ENCODE measurements at places on chromosomes 11 and 22.

- DNase-seq: no peak
Measured at GRCh38 chr22:27670701-27671412, 130.7 kb downstream of the MN1 start.

GRCh38 chr11:128294001-128294670 lies 293.2 kb downstream of the ETS1 start:
- DNase-seq: no peak

DNA sequence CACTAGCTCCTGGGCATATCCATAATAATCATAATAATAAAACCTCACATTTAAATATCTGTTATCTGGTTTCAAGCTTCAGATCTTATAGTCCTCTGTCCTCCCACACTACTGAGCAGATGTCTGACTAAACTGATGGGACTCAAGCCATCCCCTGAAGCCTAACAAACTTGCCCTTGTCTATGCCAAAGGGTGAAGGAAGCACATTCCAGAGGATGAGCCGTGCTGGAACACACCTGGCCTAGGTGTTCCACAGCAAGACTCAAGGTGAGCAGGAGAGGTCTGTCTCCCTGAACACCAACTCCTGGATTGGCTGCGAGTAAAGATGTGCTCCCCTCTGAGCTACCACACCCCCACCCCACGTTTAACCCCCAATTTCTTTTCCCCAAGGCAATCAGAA lies 14.7 kb downstream of the SCUBE2 start:
- DNase-seq: no peak

DNA sequence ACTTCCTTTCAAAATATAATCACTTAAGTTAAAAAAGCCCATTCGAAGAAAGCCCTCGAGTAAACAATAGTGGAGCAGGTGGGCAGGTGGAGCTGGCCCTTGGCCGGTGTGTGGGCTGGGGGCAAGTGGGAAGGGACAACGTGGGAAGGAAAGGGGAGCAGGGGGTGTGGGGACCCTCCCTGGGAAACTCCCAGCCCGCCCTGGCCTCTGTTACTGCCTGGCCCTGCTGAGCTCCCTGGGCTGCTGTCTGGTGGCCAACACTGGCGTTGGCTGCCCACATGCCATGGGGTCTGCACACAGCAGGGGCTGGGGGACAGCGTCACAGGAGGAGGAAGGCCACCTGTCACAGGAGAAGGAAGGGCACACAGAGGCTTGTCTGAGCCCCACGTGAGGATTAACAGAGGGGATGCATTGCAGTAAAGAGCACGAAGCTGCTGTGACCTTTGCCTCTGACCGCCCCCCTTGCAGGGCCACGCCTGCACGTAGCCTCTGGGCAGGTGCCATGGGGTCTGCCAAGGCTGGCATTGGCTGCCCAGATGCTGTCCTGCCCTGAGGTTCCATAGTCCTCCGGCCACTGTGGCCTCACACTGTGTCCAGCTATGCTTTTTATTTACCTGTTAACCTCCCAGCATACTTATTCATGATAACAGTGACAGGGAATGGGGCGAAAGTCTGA lies 36.2 kb upstream of the CCDC188 start:
- no peak for DNase-seq

GRCh38 chr11:108819957-108820356 lies 155.1 kb downstream of the DDX10 start:
- DNase-seq: no peak

DNA sequence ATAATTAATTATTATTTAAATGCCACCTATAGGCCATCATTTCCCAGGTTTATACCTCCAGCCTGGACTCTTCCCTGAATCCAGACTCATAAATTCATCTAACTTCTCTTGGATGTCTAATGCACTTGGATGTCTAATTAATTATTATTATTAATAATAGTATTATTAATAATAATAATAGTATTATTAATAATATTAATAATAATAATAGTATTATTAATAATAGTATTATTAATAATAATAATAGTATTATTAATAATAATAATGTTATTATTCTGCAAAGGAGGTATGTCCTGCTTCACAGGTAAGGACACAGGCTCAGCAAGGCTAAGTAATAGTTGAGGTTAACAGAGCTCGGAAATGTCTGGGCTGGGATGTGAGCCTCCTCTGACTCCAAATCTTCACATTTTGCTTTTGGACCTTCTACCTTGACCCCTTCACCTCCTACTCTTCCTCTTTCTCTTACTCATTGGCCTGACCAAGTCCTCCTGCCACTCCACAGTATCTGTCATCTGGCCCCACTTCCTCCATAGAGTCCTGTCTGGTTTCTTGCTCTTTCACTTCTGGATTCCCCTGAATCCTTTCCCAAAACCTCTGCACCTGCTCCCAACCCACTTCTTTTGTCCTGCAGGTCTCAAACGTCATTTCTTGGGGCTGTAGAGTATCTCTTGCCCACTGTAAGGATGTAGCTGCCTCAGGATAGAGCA lies 8.0 kb downstream of the RIBC2 start:
- DNase-seq: no peak

DNA sequence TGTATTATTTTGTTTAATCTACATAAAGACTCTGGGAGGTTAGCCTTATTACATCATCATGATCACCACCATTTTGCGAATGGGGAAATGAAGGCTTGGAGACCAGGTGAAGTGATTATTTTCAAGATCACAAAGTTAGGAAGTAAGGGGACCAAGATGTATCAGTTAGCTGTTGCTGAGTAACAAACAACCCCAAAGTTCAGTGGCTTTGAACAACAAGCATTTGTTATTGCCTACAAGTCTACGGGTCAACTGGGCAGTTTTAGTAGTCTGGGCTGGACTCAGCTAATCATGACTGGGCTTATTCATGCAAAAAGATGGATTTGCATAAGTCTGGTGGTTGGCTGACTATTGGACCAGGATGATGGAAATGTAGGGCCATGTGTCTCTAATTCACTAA lies 389.2 kb downstream of the MIAT start:
- no peak for DNase-seq

DNA sequence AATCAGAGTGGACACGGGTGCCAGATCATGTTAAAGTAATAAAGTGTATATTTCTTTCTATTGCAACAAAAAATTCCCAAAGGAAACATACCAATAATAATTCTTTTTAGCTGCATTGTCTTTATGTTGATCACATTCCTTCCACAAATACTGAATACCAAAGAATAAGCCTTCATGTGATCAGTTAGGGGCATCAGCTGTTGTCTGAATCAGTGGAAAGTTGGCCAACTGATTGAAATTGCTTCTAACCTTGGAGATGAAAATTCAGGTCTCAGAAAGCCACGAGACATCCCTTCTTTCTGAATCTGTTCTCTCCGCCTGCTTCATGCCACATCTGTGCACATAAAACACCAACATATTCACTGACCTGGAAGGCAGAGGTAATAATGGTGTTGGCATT lies 785.2 kb downstream of the KCNA4 start:
- no peak for DNase-seq

DNA sequence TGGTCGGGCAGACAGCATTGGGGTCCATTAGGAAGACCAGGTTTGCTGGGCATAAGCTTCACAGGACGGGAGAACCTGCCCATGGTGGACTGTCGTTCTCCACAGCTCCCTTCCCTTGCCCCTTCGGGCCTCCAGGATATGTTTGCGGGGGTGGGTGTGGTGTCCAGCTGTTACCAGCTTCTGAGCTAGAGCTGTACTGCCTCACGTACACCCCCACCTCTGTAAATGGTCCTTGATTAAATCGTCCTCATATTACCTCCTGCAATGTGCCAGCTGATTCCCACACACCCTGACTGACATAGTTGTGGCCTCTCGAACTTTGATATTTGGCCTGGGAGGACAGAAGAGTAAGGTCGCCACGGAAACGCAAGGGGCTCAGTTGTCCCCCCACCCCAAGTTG lies 16.2 kb upstream of the BCR start:
- DNase-seq: no peak

DNA sequence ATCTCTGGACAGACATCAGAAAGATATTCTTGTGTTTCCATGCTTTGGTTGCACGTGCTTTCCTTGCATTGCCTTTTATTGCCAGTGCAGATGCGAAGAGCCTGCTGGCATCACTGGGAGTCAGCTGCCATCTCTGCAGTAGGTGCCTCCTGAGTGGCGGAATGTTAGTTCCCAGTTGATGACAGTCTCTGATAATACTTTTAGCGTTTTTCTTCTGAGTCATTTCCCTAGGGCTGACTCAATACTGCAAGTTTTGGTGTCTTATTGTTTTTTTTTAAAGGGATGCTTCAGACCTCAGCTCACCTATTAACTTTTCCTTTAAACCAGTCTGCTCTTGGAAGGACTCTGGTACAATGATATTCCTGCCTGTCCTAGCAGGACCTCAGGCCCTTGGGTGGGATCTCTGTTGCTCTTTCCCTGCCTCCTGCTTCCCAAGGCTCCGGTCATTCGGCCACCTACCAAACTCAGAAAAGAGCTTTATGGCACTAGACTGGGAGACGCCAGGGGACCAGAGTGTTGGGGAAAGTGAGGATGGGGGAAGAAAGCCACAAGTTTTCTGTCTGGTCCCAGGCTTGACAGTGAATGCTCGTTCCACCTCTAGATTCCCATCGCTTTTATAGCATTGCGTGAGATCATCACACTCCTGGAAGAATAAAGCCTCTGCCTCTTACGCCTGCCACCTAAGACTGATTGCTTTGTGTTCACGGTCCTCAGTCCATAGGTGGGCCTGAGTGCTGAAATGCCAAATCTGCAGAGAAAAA lies 308.7 kb downstream of the DDX10 start:
- no peak for DNase-seq

GRCh38 chr22:23305321-23305910 lies 125.1 kb downstream of the BCR start:
- no peak for DNase-seq

GRCh38 chr11:70220136-70220535 lies 17.0 kb downstream of the FADD start:
- DNase-seq: no peak

DNA sequence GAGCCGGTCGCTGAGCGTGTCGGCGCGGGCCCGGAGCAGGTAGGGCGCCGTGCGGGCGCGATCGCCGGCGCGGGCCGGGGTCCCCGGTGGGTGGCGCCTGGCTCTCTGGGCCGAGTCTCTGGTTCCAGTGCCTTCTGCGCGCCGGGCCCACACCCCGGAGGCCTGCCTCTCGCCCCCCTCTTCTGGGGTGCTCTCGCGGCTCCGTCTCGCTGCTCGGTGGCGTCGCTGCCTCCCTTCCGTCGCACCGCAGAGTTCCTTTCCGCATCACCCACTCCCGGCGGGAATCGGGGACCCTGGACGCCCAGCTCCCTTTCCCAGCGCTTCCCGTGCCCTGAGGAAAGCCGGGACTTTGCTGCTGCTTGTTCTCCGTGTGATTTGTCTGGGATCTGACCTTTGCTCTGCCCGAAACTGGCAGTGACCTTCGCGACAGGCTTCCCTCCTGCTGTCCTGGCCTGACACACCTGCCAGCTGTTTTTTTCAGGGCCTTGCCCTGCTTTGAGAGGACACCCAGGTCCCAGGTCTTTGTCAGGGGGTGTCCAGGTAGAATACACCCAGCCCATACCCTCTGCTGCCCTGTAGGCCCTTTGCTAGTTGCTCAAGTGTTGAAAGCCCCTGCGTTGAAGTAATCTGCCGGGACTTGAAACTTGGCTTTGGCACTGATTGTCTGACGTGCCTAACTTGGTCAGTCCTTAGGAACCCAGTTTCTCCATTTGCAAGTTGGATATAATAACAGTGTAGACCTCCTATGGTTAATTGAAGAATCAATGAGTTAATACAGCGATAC lies 711 bp downstream of the FDX1 start:
- no peak for DNase-seq

DNA sequence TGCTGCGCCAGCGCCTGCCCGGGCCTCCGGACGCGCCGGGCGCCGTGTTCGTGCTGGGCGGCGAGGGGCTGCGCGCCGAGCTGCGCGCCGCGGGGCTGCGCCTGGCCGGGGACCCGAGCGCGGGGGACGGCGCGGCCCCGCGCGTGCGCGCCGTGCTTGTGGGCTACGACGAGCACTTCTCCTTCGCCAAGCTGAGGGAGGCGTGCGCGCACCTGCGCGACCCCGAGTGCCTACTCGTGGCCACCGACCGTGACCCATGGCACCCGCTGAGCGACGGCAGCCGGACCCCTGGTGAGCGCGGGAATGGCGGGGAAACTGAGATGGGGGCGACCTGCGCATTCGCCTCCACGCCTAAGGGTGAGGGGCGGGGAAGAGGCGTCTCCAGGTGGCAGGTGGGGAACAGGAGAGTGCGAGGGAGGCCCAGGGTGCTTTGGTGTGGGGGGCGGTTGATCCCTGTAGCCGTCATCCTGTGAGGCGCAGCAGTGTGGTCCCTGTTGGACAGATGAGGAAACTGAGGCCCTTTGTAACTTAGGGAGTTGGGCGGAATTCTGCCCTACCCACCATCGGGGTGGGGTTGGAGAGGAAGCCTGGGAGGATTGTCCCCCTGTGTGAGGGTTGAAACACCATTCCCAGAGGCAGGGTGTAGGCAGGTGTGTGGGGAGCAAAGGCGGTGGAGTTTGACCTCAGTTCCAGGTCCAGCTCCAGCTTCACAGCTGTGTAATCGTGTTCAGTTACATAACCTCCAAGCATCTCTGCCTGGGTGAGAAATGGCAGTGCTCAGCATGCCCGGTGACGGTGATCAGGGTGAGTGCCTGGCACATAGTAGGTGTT lies 758 bp downstream of the PDXP start:
- DNase-seq: no peak

- DNase-seq: no peak
Measured at GRCh38 chr11:61283613-61284012, 11.5 kb downstream of the VWCE start.

DNA sequence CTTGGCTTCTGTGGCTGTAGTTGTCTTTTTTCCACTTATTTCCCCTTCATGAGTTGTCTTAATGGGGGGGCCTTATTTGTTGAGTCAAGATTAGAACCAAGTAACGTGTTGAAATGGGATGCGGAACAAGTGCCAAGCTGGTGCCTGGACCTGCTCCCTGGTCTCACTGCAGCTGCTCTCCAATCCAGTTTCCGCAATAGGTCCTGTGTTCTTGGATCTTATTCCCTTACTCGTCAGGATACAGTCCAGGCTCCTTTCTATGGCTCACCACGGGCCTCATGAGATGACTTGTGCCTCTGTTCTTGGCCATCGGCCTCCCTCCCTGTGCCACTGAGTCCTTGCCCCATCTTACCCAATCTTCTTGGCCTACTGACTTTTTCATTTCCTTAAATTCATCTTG lies 159.6 kb upstream of the CADM1 start:
- DNase-seq: no peak

GRCh38 chr11:131204765-131205380 lies 165.5 kb upstream of the NTM start:
- DNase-seq: no peak

- DNase-seq: no peak
Measured at GRCh38 chr22:23608583-23608982, 23.5 kb downstream of the DRICH1 start.

GRCh38 chr11:45089676-45090499 lies 56.6 kb upstream of the PRDM11 start:
- no peak for DNase-seq

DNA sequence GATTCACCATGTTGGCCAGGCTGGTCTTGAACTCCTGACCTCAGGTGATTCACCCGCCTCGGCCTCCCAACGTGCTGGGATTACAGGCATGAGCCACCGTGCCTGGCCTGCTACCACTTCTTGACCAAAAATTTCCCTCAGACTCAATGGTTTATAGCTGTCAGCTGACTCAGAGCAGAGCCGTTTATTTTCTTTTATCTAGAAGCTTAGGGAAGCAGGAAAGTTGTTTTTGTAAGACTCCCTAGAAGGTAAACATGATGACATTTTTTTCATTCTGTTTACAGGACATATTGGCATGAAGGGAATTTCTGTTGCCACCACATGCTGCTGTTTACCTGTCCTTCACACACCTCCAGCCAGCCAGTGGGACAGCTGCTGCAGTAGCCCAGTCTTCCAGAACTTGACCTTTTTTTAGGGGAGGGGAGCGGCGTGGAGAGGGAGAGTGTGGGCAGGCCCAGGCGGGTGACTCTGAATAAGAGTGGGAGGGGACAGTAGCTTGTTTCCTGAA lies 56.1 kb upstream of the PTPRJ start:
- no peak for DNase-seq

GRCh38 chr11:123384116-123384515 lies 46.0 kb upstream of the GRAMD1B start:
- no peak for DNase-seq
